ENCODE measurements at places on chromosomes 4 and X.
A peak's percentile ranks its signal among the peaks of the same experiment; 100 is the strongest.

DNA sequence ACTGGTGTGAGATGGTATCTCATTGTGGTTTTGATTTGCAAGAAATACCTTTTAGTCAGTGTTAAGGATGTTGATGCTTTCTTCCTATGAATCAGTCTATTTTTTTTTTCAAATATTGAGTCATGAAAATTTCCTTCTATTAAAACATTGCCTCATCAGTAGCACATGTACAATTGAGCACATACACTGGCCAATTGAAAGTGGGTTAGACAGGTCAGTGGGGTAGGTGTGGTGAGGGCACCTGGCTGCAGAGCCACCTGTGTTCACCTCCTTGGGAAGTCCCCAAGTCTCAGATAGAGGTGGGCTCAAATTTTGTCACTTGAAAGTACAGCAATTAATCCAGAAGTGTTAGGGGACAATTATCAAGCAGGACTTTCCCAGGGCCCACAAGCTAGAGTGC, 243.7 kb downstream of the SPRY1 start:
- DNase-seq: no peak

- DNase-seq: peak; percentile 37
Measured at GRCh38 chrX:106467422-106467821, 144.4 kb upstream of the RADX start.

DNA sequence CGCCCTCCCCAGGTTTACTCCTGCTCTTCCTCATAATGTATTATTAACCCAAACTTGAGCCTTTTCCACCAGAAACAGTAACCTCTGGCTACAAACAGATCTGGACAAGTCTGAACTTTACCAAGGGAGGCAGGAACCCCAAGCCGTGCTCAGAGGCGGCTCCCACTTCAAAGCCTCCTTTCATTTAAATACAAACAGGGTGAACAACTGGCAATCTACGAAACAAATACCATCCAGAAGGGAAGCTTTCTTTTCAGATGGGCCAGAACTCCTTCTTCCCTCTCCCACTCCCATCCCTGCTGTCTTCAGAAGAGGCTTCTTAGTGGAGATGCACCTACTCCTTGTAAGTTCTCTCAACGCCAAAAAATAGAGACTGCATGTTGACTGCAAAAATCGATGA, 2.1 kb upstream of the GPC4 start:
- no peak for DNase-seq

DNA sequence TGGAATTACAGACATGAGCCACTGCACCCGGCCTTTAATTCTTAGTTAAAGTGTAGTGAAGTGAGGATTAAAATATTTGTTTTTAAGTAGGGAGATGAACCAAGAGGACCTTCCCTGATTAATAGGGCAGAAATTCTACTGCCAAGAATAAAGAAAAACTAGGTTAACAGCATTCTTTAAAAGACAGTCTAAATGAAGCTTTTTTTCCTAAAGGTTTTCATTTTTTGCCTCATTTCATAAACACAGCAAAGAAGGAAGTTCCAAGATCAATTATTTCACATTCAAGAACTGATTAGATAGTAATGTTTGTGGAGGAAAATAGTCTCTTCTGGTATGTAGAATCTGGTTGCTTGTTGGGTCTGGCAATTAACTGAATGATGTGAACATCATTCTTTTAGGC, 112.1 kb upstream of the ARSJ start:
- DNase-seq: no peak

GRCh38 chr4:52822972-52823701, 39.0 kb upstream of the RASL11B start:
- no peak for DNase-seq

- DNase-seq: no peak
Measured at GRCh38 chr4:76211769-76212708, 1.6 kb downstream of the SCARB2 start.

DNA sequence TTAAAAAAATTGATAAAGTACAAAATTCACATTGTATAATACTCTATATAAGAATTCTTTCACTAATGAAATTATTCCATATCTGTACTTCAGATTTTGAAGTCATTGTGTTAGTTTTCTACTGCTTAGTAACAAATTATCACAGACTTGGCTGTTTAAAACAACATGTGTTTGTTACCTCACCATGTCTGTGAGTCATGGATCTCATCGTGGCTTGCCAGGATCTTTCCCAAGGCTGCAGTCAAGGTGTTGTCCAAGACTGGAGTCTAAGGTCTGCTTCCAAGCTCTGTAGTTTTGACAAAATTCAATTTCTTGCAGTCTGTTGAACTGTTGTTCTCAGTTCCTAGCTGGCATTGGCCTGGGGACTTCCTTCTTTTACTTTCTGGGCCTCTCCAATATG, 1286.9 kb downstream of the ADGRL3 start:
- DNase-seq: no peak

DNA sequence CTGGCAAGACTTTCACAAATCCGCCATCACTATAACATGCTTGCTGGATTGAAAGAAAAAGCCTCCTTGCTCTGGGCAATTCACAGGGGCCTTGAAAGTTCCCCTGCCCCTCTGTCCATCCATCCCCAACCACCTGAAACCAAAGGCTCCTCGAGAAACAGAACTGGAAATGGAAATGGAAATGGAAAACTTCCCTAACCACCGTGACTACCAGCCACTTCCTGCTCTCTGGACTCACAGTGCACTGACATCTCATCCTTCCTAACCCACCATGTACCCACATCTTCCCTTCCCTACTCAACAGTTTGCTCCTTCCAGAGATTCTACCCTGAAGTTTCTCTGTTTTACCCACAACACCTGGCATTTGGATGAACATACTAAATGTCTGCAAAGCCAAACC, 603.6 kb upstream of the DIPK2B start:
- DNase-seq: no peak

All from ecto neural progenitor cell (in vitro differentiated cells).